ENCODE measurements at places on chromosomes 16 and 17.

GRCh38 chr16:81261049-81261648, 22.7 kb downstream of the BCO1 start:
- no peak for DNase-seq

- no peak for DNase-seq
Measured at GRCh38 chr17:59869941-59870218, 22.9 kb downstream of the TUBD1 start.

DNA sequence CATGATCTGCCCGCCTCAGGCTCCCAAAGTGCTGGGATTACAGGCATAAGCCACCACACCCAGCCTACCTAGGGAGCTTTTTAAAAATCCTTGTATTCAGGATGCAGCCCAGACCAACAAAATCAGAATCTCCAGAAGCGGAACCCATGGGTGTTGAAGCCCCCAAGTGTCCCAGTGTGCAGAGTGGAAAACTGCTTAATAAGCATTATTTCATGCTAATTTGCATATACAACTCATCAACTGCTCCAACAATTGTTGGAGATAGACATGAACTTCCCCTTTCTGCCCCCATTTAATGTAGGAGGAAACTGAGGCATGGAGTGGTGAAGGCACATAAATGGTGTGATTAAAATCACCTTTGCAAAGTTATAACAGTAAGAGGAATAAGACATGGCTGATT, 84.3 kb upstream of the C16orf82 start:
- DNase-seq: no peak

GRCh38 chr16:4004206-4004605, 112.0 kb downstream of the ADCY9 start:
- DNase-seq: no peak

- DNase-seq: no peak
Measured at GRCh38 chr17:59049798-59050197, 56.9 kb downstream of the TRIM37 start.

- DNase-seq: no peak
Measured at GRCh38 chr17:77735566-77736198, 222.8 kb upstream of the TNRC6C start.

GRCh38 chr17:48605409-48605919, 678 bp upstream of the HOXB6 start:
- no peak for DNase-seq

DNA sequence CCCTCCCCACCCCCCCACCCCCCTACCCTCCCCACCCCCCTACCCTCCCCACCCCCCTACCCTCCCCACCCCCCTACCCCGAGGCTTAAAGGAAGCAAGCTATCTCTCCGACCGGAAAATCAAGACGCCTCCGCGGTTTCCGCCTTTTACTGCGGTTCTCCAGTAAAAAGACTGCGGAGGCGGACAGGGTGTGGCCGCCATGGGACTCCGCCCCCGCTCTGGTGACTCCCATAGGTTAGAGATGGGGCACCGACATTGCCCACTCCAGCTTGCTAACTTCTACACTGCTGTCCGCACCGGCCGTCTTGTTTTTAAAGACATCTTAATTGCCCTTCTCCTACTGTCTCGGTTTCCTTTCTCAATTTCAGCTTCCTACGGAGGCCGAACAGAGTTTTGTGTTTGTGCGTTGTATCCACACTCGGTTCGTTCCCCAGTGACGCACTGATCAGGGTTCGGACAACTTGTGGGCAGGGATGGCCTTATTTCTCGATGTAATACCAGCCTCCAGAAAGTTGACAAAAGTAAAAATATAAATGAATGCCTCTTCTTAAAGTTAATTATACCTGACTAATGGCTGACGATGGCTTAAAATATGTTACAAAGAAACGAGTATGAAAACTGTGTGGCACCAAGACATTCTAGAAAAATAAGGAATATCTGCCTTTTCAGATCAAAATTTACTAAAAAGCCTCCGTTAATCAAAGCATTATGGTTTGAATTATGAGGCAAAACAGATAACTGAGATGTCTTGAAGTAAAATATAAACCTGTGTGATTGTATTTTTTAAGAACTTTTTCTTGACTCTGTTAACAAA, 1.1 kb upstream of the ZNF200 start:
- peak; percentile 85 for DNase-seq

- DNase-seq: no peak
Measured at GRCh38 chr17:16187642-16188041, 27.7 kb downstream of the NCOR1 start.

DNA sequence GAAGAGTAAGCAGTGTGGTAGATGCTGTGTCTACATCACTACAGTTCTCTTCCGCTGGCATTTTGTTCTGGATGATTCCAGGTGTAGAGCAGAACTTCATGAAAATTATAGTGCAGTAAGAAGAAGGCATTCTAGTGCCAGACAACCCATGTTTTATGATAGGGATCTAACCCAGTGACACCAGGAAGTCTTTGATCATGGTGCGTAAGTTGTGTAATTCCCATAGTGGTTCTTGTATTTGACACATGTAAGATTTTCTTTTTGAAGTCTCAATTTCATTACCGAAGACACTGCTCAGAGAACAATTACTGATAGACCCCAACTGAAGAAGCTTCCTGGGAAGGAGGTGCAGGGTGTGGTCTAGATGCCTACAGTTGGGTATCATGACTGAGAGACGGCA, 356.9 kb downstream of the CA10 start:
- DNase-seq: no peak

- DNase-seq: no peak
Measured at GRCh38 chr17:696369-696768, 18.3 kb downstream of the VPS53 start.

- no peak for DNase-seq
Measured at GRCh38 chr17:12618557-12618956, 47.1 kb upstream of the MYOCD start.

DNA sequence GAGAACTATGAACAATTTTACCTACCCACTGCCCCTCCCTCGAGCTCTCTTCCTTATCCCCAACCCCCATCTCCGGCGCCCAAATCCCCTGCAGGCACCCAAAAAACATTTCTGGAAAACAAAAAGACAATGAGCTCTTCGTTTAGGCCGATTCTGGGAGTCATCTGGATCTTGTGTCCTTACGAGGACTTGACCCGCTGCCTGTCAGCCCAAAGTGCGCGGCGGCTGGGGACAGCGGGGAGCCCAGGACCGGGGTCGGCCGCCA, 524 bp downstream of the STRADA start:
- peak; percentile 24 for DNase-seq

DNA sequence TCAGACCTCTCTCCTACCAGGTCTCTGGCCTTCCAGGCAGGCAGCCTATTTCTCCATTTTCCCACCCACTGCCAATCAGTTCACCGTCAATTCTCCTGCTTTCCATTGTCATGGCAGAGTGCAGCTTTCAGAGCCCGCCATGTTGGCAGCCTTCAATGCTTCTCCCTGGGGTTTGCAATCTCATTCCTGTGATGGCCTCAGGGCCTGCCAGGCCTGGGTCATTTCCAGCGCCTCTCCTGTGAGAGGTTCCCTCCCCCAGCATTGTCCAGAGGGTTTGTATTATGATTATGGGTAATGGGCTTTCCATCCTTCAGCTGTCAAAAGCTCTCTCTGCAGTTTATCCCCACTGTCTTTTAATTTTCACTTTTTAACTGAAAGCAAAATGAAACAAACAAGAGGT, 716.6 kb upstream of the CDH8 start:
- DNase-seq: no peak

DNA sequence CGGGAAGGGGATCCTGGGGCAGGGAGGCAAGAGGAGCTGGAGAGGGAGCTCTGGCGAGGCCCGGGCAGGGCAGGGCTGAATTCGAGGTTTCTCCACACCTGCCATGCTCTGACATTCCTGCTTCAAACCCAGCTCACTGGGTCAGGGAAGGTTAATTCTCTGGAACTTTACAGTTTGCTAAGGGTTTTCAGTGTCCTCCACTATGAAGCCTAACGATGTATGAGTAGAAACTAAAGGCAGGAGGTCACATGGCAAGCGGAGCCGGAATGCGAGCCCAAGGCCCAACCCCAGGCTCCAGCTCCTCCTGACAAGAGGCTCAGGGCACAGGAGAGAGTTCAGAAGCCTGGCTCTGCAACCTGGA, 29.2 kb downstream of the DCAKD start:
- no peak for DNase-seq

DNA sequence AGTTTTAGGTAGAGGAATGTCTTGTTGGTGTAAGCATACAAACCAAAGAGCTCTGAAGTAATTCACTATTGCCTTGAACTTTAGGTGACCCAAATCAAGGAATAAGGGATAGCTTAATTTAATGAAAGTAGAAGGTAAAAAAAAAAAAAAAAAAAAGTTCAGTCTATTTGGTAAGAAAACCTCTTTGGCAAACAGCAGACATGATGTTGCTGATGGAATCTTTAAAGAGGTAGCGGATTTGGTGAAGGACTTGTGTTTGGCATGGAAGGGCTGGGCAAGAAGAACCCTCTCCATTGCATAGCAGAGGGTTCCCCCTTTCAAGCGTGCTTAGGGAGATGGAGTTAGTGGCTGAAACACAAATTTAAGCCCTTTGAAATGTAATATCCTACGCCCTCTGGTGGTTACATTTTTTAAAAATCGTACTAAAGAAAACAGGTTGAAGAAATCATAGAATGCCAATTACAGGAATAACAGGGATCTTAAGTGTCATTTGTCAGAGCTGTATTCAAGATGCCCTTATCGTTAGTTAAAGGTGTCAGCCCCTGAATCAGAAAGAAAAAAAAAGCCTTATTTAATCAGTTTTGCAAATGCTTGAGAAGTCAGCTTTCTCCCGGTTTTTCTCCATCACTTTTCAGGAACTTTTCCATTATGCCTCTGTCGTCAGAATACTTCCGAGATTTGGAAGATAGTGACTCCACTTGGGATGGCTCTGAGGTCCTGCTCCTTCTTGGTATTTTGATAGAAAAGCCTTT, 383.1 kb downstream of the KCNJ2 start:
- peak; percentile 55 for DNase-seq

GRCh38 chr16:56353054-56353921, 72.1 kb downstream of the AMFR start:
- no peak for DNase-seq

Data from MV-4-11 (cell line).